ENCODE measurements at places on chromosomes 13 and 19. TPM values are rescaled to one million over a fixed set of nuclear protein-coding genes. Genes with fewer than 3 reads are reported as not detected.

DNA sequence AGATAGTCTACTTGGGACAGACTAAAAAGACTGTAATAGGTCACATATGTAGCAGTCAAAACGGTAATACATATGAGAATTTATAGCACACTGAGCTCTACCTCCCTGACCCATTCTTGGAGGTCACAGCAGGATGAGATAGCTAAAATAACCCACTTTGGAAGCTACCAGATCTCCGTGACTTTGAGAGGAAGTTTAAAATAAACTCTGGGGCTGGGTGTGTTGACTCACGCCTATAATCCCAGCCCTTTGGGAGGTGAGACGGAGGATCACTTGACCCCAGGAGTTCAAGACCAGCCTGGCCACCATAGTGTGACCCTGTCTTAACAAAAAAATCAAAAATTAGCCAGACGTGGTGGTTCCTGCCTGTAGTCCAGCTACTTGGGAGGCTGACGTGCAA is 45.3 kb downstream of the DHRS12 start:
- no peak for DNase-seq

- DNase-seq: no peak
Observed at GRCh38 chr13:91238036-91238435, 109.5 kb upstream of the MIR17HG start.

Gene TMC4
- polyA plus RNA-seq: 32.6 TPM

Gene ZNF530
- 5.2 TPM for polyA plus RNA-seq

- DNase-seq: peak; percentile 5
Observed at GRCh38 chr19:36528921-36529518, 949 bp upstream of the ZNF260 start.

Gene FCAR
- 0.30 TPM for polyA plus RNA-seq

GRCh38 chr13:40999416-40999815 is 19.7 kb downstream of the ELF1 start:
- no peak for DNase-seq

DNA sequence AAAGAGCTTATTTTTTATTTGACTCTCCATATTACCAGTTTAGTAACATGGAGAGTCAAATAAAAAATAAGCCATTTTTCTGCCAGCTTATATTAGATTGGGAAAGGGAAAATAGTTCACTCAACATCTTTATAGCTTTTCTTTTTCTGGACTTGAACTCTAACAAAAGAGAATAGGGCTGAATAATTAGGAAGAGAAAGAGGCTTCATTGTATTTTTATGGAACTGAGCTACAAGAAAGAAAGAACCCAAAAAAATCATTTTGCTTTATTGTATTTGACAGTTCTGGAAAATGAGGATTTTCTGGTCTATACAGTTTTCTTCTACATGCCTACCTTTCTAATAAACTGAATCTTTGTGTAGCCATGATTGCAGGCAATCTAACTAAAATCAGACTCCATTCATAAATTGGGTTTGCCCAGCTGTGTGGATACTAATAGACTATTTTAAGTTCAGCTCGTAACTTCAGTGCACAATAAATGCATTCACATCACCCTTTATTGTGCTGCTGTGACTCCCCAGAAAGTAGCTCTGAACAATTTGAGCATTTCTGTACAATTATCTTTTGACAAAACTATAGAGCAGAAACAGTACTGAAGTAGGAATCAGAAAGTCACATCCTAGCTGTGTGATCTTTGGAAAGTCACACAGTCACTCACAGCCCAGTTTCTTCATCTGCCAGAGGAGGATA is 115.3 kb downstream of the STOML3 start:
- DNase-seq: no peak

DNA sequence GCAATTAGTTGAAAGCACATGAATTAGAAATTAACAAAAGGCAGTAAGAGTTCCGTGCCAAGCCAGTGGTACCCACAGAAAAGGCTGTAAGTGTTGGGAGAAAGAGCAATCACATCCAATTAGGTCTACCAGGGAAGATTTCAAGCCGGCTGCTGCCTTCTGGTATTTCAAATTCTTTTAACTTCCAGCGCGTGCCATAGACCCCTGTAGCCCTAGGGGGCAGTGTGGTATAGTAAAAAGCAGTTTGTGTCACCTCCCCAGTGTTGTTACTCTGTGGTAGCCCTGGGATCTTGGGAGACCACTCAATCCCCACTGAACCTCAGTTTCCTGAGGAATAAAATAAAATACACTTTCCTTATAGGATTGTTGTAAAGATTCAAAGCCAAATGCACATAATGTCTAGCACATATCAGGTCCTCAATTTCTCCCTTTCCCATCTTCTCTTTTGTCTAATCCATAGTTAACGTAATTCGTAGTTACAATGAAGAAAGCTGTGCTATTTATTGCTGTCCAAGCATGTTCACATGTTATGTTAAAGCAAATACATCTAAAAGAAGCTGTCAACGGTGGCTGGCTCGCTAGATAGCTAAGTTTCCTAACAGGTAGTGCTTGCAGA is 230.2 kb downstream of the TDRD3 start:
- peak; percentile 16 for DNase-seq

DNA sequence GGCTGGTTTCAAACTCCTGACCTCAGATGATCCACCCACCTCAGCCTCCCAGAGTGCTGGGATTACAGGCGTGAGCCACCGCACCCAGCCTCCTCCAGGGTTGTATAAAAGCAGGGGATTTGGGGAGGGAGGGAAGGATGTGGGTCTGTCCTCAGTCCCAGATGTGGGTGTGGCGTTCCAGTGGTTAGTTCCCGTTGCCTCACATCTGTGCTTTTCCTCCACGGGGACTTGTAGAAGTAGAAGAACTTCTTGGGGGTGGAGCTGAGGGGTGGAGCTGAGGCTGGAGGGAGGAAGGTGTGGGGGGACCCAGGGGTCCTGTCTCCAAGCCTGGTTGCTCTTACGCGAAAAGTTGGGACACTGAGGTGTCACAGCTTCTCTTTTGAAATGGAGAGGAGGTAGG is 514 bp upstream of the MCEMP1 start:
- no peak for DNase-seq

DNA sequence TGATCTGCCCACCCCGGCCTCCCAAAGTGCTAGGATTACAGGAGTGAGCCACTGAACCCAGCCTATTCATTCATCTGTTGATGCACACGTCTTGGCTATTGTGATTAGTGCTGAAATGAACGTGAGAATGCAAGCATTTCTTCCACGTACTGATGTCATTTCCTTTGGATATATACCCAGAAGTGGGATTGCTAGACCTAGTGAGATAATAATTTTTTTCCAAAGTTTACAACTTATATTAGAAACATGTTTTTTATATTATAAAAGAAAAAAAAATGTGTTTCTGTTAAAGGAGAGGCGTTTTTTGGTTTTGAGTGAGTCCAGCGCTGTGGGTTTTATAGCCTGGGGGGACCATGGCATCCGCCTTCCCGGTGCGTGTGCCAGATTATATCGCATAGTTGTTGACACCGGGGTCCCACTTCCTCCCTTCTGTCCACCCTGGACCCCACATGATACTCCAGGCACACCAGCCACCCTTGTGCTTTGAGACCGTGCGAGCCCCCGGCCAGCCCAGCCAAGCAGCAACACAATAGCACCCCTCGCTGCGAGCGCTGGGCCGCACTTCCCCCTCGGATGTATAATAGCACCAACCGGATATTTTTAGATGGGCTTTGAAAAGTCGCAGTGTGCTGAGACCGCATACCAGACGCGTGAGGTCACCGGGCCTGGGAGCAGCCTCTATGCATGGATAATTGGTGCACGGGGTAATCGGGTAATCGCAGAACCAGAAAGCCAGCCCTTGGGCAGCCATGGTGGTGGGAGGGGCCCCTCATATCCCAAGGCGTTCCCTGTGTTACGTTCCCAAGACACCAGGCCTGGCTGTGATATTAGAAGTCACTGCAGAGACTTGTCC is 59.6 kb downstream of the MYO9B start:
- DNase-seq: peak; percentile 91

Gene SMIM24
- 466 TPM for polyA plus RNA-seq

- DNase-seq: no peak
Observed at GRCh38 chr13:111201304-111201940, 86.3 kb downstream of the ARHGEF7 start.

DNA sequence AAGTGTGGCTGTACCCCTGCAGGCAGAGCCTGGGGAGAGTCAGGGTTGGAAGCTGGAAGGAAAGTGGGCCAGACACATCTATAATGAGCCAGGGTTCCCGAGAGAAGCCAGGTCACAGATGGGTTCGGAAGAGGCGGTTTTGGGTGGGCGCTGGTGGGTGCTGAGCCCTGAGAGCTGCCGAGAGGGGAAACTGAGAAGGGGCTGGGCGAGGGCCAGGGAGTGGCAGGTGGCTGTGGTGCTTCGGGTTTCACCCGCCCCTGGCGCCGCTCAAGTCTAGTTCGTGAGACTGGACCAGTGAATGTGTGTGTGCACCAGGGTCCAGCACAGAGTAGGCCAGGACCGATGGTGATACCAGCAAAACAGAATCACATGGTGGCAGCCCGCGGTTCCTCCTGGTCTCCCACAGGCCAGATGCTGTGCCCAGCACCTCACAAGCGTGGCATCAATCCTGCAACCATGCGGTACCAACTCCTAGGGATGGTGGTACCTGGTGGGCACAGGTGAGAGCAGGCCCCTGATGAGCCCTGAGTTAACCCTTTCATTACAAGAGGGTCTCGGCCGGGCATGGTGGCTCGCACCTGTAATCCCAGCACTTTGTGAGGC is 1.8 kb upstream of the LRRC4B start:
- no peak for DNase-seq

- no peak for DNase-seq
Observed at GRCh38 chr13:108769213-108770070, 140.0 kb downstream of the MYO16 start.

GRCh38 chr13:108560093-108560492 is 69.3 kb upstream of the MYO16 start:
- DNase-seq: no peak

GRCh38 chr13:109778102-109778542 is 8.3 kb downstream of the IRS2 start:
- DNase-seq: no peak

GRCh38 chr19:7251494-7251893 is 42.7 kb downstream of the INSR start:
- DNase-seq: no peak

DNA sequence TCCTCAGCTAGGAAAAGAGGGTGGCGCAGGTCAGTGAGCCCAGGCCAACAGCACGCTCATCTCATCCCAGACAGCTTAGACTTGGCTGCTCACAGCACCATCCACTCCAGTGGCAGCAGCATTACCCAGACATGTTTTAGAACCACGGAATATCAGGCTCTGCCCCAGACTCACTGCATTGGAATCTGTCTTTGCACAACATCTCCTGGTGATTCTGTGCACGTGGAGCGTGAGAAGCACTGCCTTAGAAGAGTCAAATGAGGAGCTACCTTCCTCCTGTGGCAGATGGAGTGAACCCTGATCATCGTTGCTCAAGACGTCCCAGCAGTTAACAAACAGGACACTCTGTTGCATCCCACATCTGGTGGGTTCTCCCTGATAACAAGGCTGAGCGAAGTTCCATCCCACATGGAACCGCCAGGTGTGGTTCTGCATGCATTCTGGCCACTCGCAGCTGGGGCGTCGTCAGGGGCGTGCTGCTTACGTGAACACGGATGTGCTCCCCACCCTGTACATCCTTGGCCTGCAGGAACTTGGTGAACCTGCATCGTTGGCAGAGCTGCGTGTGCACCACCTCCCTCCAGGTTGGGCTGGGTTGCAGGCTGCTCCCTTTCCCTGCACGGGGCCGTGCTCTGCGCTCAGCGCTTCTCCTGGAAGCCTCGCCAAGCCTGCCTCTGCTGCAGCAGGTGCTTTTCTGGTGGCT is 25.2 kb upstream of the ATP11A start:
- no peak for DNase-seq

- no peak for DNase-seq
Observed at GRCh38 chr13:73633817-73634460, 500.3 kb downstream of the KLF12 start.

DNA sequence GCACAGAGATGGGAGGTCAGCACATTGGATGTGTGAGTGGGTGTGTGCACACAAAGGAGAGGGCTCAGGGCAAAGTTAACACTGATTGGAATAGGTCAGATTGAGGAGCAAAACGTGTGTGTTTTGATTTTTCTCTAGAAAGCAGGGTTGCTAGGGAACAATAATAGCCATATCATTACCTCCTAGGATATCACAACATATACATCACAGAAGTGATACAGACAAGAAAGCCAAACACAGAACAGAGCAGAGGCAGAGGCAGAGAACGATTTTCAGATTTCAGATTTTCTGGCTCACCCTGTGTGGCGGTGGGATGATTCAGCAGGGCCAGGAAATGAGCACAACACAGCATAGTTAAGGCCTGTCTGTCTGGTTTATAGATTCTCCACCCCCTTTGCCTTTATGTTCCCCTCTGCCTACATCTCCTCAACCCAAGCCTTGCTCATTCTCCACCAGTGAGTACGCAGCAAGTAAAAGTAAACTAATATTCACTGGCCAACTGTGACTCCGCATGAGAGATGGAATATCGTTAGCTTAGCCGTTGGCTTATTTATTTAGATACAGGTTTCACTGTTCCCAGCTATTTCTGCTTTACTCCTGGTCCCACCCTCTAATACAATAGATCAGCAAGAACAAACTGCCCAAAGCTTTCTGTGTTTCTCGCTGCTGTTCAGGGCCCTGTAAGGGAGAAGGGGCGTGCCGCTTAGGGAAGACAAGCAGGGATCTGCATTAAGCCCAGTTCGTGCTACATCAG is 182.7 kb upstream of the TSC22D1 start:
- no peak for DNase-seq

GRCh38 chr19:8421484-8422461 is 8.7 kb downstream of the MARCHF2 start:
- no peak for DNase-seq

GRCh38 chr13:94090773-94091480 is 388.6 kb downstream of the DCT start:
- DNase-seq: no peak

- DNase-seq: no peak
Observed at GRCh38 chr13:29164116-29164515, 344.0 kb downstream of the MTUS2 start.

Gene FAM124A
- 4.5 TPM for polyA plus RNA-seq

Gene SELENOV
- polyA plus RNA-seq: 4.1 TPM

GRCh38 chr19:42204664-42205063 is 12.8 kb downstream of the DEDD2 start:
- no peak for DNase-seq
